ENCODE measurements at places on chromosomes 16 and 17. TPM values are rescaled to one million over a fixed set of nuclear protein-coding genes. Genes with fewer than 3 reads are reported as not detected.

SHBG gene
- 0.36 TPM for total RNA-seq

GRB7 gene
- not detected for total RNA-seq

UNK gene
- 27.9 TPM for total RNA-seq

SCN4A gene
- total RNA-seq: not detected

CMTM2 gene
- total RNA-seq: not detected

TBC1D24 gene
- total RNA-seq: 22.4 TPM

KRT37 gene
- total RNA-seq: not detected

CACNG5 gene
- not detected for total RNA-seq

DPH1 gene
- total RNA-seq: 29.6 TPM

CCL1 gene
- total RNA-seq: not detected

GPR142 gene
- not detected for total RNA-seq

CYLD gene
- 21.1 TPM for total RNA-seq

SLC52A1 gene
- total RNA-seq: not detected

HOXB7 gene
- total RNA-seq: 8.9 TPM

DHX58 gene
- 121 TPM for total RNA-seq

EPOP gene
- 1.8 TPM for total RNA-seq

TAC4 gene
- not detected for total RNA-seq

EPX gene
- total RNA-seq: not detected

KRT20 gene
- total RNA-seq: not detected

ANKRD40CL gene
- not detected for total RNA-seq

ATF7IP2 gene
- 26.0 TPM for total RNA-seq

KIF19 gene
- not detected for total RNA-seq

TBC1D3G gene
- not detected for total RNA-seq

HEATR9 gene
- total RNA-seq: not detected

KRT31 gene
- total RNA-seq: not detected

KCNJ18 gene
- total RNA-seq: not detected

PAQR4 gene
- 17.8 TPM for total RNA-seq

CAMKK1 gene
- 1.4 TPM for total RNA-seq

SCARF1 gene
- 0.31 TPM for total RNA-seq

SP6 gene
- total RNA-seq: not detected

MARF1 gene
- total RNA-seq: 16.9 TPM

KCNJ2 gene
- total RNA-seq: 0.77 TPM

LCAT gene
- total RNA-seq: 2.2 TPM

GUCY2D gene
- 1.4 TPM for total RNA-seq

GLTPD2 gene
- total RNA-seq: not detected

ATMIN gene
- 41.3 TPM for total RNA-seq

MILR1 gene
- not detected for total RNA-seq

KRT12 gene
- total RNA-seq: not detected
